ENCODE measurements at places on chromosomes 4 and X.

DNA sequence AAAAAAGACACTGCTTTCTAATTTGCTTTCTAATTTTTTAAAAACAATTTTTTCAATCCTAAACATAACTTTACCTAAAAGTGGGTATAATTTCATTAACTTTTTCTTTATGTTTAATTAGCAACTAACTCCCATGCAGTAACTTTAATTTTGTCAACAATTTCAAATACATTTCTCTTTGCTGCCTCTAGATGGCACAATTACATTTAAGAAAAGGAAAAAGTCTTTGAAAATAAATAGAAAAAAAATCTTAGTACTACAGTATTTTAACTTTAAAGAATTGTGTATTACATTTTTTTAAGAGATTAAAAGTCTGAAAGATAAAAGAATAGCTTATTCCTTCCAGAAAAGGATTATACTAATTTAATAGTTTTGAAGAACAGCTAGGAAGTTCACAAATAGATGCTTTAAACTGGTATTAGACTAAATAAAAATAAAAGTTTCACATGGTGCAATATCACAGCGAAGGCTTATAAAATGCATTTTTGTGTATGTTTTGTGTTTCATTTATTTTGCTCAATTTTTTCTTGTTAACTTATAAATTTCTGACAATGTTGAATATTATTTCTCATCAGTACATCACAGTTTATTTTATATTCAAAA, 105.1 kb downstream of the ADGRA3 start:
- ATAC-seq, result no peak

- ATAC-seq, result no peak
Observed at GRCh38 chr4:88144048-88144447, 14.4 kb downstream of the ABCG2 start.

DNA sequence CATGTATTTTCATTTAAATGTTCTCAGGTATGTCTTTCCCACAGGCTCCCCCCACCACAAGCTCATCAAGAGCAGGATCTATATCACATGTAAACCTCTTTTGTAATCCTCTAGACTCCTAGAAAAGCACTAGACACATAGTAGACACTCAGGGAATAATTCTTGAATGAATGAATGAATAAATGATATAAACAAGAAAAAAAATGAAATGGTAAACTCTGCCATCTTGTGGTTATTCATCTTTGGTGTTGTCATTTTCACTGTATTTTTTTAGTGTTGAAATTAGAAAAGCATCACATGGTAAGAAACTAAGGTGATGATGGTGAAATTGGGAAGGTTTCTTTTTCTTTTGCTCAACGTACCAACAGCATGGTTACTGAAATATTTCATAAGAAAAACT, 34.2 kb upstream of the C1GALT1C1 start:
- no peak for ATAC-seq

GRCh38 chr4:26069218-26069617, 155.2 kb downstream of the SMIM20 start:
- peak; percentile 34 for ATAC-seq

- no peak for ATAC-seq
Observed at GRCh38 chr4:136731025-136731424, 801.3 kb downstream of the PCDH18 start.

DNA sequence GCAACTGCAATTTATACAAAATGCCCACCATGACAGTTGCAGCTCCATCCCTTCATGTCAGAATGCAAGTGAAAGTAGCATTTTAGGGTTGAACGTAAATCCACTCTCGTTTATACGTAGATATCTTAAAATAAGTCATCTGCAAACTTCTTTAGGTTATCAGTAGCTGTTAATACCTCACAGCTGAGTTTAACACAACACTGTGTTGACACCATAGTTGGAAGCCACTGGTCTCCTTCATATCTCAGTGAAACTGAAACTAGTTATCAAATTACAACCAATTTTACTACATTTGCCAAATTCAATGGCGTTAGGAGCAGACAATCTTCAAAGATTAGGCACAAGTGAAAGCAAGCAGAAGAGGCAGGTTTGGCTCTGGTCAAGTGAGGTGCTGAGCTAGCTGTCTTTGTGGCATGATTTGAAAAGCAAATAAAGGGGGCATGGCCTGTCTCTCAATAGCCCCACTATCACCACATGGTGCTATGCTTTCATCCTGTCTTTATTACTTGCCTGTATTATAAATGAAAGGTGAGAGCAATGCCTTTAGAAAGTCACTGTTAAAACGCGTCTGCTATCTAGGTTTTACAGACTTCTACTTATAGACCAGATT, 12.3 kb downstream of the PPP3CA start:
- peak; percentile 26 for ATAC-seq

GRCh38 chrX:112664924-112665323, 14.8 kb downstream of the LHFPL1 start:
- no peak for ATAC-seq

DNA sequence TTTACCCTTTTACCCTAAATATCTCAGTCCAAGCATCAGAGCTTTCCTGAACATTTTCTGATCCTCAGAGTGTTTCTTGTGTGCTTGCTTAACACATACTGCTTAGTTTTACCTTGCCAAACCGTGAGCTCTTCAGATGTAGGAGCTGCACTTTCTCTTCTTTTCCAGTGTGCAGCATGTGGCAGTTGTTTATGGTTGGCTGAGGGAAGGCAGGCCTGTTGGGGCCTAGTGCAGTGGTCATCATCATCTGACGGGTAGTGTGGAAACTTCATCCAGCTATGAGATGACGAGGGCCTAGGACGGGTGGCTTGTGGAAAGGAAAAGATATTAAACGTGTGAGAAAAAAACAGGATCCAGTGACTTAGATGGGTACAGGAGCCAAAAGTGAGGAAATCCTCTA, 21.5 kb downstream of the VBP1 start:
- ATAC-seq, result no peak

DNA sequence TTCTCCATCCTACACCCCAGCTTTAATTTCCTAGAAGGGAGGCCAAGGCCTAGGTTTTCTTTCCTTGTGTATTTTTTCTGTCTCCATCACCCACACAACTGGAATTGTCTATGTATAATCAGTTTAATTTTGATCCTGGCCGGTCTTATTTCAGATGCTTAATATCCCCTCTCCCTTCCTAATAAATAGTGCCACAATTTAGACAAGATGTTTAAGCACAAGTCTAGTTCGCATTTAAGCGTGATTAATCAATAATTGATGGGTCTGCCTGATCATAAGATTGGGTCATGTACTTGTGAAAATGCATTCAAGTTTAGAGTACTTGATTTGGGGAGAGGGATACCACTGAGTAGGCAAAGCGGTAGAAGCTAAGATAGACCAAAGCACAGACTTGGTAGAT, 2.4 kb downstream of the BMP2K start:
- no peak for ATAC-seq

DNA sequence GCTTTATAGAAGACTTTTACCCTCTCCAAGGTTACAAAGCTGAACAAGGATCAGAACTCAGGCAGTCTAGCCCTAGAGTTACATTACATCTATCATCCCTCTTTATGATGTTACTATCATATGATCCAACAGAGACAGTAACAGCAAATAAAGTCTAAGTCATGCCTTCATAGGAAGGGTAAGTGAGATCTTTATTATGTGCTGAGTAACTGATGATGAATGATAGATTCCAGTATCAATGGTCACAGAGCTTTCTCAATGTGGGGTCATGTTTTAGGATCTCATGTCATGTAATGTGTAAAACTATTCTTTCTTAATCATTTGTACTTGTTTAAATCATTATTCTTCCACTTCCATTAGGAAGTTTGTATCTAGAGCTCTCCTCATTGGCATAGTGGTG, 22.8 kb downstream of the ELOVL6 start:
- no peak for ATAC-seq

- ATAC-seq, result no peak
Observed at GRCh38 chr4:81723019-81723884, 251.5 kb upstream of the RASGEF1B start.

- peak; percentile 20 for ATAC-seq
Observed at GRCh38 chr4:25484243-25484721, 107.2 kb downstream of the ANAPC4 start.

Measured in activated CD4-positive, CD25-positive, alpha-beta regulatory T cell treated with anti-CD3 and anti-CD28 coated beads, Interleukin-2, amount 50 U/mL, for 24 hours (primary cell).